Vein endothelial cell (primary cell): ENCODE measurements at places on chromosomes 5 and 9. TPM values are rescaled to one million over a fixed set of nuclear protein-coding genes. Genes with fewer than 3 reads are reported as not detected.

PCSK5 gene
- 1.6 and 4.2 TPM in 2 replicates for total RNA-seq

OTULINL gene
- under 0.01 and 0.19 TPM in 2 replicates for total RNA-seq

MEF2C gene
- 57.5 and 88.1 TPM in 2 replicates for total RNA-seq

PIP5K1B gene
- total RNA-seq: 0.19 TPM in 1 of 2 replicates, not detected in the other

GCNT4 gene
- 0.38 TPM in 1 of 2 replicates, not detected in the other for total RNA-seq

BSPRY gene
- total RNA-seq: not detected in 2 replicates

CNTLN gene
- 8.2 and 11.2 TPM in 2 replicates for total RNA-seq

OLFM1 gene
- total RNA-seq: 0.98 and 1.1 TPM in 2 replicates

PCDHB11 gene
- total RNA-seq: 0.57 and 0.65 TPM in 2 replicates

ZCCHC7 gene
- 15.5 and 17.0 TPM in 2 replicates for total RNA-seq

GPRIN1 gene
- total RNA-seq: 9.5 and 11.4 TPM in 2 replicates

OR1Q1 gene
- total RNA-seq: not detected in 2 replicates

PCDHGB5 gene
- 22.4 and 26.1 TPM in 2 replicates for total RNA-seq

SLCO6A1 gene
- total RNA-seq: not detected in 2 replicates

LMBRD2 gene
- total RNA-seq: 5.9 and 6.6 TPM in 2 replicates

DOLPP1 gene
- 13.1 and 15.0 TPM in 2 replicates for total RNA-seq

PCDHB9 gene
- total RNA-seq: 0.38 and 0.65 TPM in 2 replicates

SLC6A19 gene
- total RNA-seq: not detected in 2 replicates

RGS7BP gene
- total RNA-seq: 0.65 and 1.6 TPM in 2 replicates
